ENCODE measurements at places on chromosomes 1 and 21.

DNA sequence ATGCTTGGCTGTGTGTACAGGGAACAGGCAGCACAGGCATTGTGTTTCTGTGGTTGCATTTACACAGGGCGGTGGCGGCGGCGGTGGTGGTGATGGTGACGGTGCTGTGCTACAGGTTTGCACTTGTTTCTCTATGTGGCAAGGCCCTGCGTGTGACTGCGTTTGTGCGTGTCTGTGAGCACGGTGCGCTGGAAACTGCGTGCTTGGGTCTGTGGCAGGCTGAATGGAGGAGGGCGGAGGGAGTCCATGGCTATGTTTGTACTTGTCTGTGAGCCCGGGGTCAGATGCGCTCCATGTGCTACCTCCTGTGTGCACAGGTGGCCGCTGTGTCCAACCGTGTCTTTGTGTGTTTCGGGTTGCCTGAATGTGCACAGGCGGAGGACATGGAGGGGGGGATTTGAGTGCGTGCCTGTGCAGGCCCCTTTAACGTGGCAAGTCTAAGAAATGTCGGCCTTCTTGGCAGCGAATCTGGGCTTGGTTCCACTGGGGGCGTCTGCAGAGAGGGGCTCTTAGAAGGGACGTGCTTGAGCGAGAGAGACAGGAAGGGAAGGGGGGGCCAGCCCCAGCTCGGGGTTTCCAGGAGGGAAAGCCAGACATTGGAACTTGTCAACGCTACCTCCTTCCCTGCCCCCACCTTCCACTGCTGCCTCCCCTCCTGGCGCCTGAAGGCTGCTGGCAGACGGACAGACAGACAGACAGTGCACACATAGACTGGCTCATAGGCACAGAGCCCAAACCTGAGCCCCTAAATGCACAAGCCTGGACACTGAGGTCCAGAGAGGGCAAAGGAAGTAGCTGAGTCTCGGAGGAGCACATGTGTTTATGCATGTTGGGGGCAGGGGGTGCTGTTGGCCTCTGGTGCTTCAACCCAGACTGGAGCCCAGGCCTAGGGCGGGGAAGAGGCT is 32.7 kb upstream of the WASF2 start:
- peak; percentile 58 for DNase-seq

GRCh38 chr1:156425943-156426342 is 56.9 kb downstream of the RHBG start:
- no peak for DNase-seq

DNA sequence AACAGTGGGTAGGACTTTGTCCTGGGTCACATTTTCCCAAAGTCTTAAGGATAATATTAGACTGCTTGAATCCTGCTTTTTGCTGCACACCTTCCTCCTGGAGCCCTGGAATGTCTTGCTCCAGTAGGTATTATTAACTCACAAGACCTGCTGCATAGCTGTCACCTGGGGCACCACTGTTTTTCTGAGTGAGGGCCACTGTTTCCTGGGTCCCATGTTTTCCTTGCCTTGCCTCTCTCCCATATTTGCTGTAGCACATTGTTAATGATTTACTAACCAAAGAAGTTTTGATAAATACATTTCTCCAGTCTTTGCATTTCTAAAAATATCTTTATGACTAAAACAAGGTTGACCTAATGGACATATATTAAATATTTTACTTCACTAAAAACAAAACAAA is 22.5 kb upstream of the FCAMR start:
- DNase-seq, result no peak

DNA sequence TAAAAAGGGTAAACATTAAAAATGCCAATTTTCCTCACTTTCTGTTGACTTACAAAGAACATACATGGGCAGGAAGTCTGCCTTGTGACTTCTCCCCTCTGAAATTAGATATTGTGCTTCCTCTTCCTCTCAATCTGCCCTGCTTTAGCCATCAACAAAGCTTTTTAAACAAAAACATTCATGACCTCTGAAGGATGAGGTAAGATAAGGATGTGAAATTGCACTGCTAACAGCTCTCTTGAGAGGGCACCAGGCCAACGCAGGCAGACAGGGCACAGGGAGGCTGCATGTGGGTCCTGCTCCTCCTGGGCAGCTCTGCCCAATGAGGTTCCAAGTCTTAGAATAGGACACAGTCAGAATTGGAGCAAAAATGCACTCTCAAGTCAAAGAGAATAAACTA is 62.1 kb downstream of the DEGS1 start:
- DNase-seq, result no peak

GRCh38 chr1:167669209-167670124 is 39.4 kb downstream of the RCSD1 start:
- DNase-seq, result no peak

GRCh38 chr1:2214541-2215241 is 13.4 kb upstream of the SKI start:
- DNase-seq, result no peak

DNA sequence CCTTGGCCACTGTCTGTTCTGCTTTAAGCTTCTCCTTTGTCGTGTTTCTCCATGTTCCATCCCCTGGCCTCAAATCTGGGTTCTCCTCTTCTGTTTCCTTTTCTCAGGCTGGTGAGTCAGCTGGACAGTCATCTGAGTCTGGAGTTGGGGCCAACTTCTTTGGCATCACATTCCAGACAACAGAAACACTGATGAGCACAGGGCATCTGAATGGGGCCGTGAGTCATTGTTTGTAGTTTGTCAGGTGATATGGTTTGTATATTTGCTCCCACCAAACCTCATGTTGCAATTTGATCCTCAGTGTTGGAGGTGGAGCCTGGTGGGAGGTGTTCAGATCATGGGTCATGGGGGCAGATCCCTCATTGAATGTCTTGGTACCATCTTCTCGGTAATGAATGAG is 14.3 kb upstream of the OLIG2 start:
- no peak for DNase-seq

DNA sequence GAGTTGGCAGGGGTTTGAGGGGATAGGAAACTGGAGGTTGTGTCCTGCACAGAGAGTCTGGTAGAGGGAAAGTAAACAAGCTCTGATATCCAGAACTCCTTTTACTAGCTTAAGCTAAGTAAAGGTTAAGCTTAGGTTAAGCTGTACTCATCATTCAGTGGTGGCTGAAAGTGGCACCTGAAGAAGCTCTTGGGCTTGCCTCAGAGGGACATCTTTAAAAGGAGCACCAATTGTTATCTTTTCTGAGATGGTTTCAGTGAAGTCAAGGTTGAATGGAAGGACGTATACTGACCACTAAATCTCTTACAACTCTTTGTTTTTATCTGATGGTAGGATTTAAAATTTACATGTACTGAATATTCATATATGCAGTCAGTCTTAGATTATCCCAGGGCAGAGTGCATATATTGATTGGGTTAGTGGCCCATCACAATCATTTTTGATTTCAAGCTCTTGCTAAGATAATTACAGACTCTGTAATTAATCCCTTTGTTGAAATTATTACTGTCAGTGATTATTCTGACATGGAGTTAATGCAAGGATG is 43.3 kb downstream of the S1PR1 start:
- DNase-seq, result no peak

Data from activated CD4-positive, alpha-beta T cell treated with anti-CD3 and anti-CD28 coated beads, Interleukin-2, amount 50 U/mL, for 4 hours (primary cell).